ENCODE measurements at places on chromosomes 2 and 18.
A peak's percentile ranks its signal among the peaks of the same experiment; 100 is the strongest.

- no peak for DNase-seq
Observed at GRCh38 chr2:945104-945503, 5.5 kb upstream of the SNTG2 start.

DNA sequence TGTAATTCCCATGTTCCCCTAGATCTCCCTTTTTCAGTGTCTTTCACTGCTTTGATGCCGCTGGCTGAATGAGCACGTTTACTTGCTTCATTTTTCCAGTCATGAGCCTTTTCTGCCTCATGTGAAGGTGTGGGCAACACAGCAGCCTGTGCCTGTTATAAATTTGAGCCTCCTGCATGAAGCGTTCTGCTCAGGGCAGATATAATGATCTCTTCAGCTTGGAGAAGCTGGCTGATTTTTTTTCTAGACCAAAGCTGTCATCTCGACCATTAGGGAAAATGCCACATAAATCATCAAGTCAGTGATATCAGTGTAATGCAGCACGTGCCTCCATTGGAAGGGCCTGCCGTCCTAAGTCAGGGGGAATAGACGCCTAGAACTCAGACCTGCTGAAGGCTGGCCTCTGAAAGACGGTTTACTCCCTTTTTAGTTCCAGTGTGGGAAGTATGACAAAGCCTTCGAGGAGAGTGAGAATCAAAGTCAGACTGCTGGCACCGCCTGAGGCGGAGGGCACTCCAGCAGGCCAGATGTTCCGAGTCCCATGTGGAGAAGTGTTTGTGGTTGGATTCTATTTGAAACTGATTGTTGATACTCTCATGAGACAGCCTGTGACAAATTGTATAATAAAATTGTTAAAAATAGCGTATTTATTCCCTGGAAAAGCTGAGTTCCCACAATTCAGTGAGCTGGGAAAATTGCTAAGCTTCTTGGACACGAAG is 196.5 kb downstream of the MYO1B start:
- no peak for DNase-seq

- DNase-seq, result no peak
Observed at GRCh38 chr2:185952100-185952499, 213.5 kb downstream of the FSIP2 start.

GRCh38 chr2:201872591-201872990 is 66.3 kb downstream of the CDK15 start:
- no peak for DNase-seq

GRCh38 chr2:28280619-28281018 is 112.0 kb upstream of the FOSL2 start:
- DNase-seq, result no peak

DNA sequence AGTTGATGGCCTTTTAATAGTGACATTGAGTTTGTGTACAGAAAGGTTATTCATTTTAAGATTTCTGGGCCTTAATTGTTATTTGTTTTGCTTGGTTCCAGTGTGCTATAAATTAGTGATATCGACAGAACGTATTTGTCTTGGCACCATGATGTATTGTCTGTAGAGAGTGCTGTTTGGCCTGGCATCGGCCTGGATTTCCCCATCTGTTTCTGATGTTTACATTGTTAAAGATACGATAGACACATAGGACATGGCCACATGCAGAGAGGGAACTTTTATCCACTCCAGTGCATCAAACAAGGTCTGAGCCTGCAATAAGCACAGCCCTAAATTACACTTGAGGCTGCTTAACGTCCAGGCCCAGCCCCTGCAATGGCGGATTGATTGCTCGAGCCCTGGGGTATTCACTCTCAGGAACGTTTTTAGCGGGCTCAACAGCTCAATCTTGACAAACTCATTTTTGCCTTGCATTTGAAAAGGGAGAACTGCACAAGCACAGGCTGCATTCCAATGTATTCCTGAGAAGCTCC is 144.7 kb downstream of the SLC4A3 start:
- no peak for DNase-seq

DNA sequence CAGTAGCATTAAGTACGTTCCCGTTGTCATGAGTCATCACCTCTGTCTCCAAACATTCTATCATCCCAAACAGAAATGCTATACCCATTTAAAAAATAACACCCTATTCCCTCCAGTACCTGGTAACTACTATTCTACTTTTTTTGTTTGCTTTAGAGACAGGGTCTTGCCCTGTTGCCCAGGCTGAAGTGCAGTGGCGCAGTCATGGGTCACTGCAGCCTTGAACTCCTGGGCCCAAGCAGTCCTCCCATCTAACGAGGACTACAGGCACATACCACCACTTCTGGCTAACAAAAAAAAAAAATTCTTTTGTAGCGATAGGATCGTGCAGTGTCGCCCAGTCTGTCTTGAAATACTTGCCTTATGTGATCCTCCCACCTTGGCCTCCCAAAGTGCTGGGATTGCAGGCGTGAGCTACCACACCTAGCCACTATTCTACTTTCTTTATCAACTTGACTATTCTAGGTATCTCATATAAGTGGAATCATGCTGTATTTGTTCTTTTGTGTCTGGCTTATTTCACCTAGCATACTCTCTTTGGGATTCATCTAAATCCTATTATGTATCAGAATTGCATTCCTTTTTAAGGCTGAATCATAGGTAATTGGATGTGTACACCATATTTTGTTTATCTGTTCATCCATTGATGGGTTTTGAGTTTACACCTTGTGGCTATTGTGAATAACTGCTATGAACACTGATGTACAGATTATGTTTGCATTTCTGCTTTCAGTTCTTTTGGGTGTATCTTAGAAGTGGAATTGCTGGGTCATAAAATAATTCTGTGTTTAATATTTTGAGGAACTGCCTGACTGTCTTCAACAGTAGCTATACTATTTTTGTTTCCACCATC is 14.4 kb downstream of the ZCCHC2 start:
- DNase-seq, result no peak

- DNase-seq, result no peak
Observed at GRCh38 chr18:14942275-14942674, 194.3 kb downstream of the ANKRD30B start.

DNA sequence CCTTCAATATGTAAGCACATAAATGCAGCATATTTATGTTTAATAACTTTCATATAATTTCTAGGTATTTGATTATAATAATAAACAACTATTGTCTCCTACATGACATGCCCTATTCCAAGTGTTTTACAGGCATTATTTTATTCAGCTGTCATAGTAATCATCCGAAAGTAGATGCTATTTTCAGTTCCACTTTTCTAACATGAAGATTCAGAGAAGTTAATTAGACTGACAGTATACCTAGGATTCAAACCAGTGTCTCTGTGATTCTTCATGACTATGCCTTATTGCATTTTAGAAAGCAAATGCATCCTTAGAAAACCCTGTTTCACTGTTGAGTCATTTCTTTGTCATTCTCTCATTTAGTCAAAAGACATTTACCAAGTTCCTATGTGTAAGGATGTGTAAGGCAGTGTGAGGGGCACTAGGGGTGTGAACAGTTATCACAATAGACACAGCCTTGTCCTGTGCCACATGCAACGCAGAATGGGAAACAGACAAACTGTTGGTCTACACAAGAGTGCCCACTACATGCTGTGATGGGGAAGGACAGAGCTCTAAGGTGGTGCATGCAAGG is 79.8 kb downstream of the DTNA start:
- no peak for DNase-seq

DNA sequence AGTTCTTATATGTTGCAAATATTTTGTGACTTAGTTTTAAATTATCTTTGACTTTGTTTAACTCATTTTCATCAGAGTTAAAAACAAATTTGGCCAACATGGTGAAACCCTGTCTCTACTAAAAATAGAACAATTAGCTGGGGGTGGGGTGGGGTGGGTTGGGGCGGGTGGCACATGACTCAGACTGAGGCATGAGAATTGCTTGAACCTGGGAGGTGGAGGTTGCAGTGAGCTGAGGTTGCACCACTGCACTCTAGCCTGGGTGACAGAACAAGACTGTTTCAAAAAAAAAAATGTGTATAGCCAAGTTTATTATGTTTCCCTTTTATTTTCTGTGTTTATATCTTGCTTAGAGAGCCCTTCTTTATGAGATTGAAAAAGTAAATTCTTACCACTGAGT is 14.2 kb upstream of the LIPG start:
- DNase-seq, result no peak

DNA sequence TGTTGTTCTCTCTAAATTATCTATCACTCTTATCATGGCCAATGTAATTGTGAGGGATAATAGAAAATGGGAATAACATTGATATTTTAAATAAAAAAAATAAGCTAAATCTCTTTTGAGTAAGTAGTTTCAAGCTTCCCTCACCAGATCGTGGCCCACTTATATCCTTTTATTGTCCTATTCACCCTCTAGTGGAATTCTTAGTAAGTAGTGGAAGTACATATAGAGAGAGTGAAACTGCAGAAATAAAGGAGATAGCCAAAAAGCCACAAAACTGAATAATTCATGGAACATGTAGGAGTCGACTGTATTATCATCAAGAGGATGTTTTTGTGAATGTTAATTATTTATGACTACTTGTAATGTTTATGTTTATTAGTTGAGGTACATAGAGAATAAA is 66.1 kb upstream of the DTNA start:
- DNase-seq, result no peak

DNA sequence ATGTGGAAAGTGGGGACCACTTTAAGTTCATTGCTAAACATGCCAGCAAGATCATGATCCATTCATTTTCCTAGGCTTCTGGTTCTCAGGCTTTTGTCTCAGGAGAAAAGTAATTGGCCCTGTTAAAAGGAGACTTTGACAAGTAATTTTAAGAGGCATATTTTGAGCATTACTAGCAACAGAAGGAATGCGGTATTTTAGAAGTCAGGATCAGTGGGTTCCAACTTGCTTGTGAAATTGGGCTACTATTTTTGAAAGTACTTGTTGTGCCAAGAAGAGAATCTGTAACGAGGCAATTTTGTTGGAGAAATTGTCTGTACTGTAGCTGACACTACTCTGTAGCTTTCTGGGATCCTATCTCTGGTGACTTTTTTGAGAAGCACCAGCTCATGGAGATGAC is 59.4 kb downstream of the CERS6 start:
- DNase-seq, result no peak

- DNase-seq, result no peak
Observed at GRCh38 chr2:188787021-188787657, 187.0 kb upstream of the COL3A1 start.

DNA sequence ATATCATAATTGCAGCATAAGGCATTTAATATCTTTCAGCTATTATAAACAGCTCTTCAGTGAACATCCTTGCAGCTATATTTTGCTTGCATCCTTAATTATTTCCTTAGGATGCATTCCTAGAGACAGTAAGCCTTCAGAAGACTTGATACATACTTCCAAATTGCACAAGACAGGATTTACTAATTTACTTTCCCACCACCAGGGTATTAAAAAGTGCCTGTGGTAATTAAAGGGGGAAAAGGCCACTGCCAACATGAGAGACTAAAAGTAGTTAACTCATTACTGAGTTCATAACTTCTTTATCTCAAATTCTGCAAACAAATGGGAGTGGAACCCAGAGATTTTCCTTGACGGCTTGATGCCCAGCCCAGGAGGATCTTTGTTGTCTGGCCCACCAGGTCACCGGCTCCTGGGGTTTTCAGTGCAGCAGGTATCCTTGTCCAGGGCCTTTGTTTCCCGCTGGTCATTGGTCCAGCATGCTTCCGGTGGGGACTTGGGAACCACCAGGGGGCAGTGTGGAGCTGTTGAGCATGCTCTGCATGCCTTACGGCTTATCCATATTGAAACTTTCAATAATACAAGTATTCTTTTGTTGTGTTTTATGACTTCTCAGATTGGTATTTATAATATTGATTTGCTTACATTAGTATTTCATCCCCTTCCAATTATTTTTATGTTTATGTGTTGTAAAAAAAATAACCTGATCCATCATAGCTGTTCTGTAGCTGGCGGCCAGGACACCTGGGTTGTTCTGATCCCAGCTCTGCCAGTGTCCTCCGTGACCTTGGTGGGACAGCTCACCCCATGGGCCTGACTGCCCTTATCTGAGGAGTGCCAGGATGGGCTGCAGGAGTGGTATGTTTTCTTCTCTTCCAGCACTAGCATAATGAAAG is 61.4 kb downstream of the TGOLN2 start:
- peak; percentile 63 for DNase-seq

- DNase-seq, result no peak
Observed at GRCh38 chr2:151302879-151303278, 13.4 kb upstream of the NMI start.

- DNase-seq, result no peak
Observed at GRCh38 chr2:60872510-60872928, 8.9 kb upstream of the REL start.

DNA sequence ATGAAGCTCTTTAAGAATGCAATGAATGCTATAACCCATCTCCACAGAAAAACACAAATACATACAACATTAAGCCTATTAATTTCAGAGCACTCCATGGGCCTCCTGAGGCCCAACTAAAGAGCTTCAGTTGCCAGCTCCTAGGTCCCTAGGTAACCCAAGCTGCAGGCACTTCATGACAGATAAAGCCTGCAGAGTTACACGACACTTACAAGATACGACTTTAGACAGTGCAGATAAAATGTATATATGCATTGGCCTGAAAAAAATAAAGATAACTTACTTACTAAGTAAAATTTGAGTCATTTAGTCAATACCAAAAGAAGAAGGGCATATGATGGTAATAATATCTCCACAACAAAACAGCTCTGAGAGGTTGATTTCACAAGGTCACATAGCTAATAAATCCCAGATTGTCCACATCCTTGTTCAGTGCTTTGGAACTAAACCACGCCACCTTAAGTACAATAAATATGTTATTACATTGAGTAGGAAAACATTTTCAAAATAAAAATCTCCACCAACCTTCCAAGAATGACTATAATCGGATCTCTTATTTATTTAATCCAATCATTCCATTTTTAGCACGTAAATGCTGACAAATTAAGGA is 3.4 kb downstream of the MAP4K3 start:
- DNase-seq, result no peak

DNA sequence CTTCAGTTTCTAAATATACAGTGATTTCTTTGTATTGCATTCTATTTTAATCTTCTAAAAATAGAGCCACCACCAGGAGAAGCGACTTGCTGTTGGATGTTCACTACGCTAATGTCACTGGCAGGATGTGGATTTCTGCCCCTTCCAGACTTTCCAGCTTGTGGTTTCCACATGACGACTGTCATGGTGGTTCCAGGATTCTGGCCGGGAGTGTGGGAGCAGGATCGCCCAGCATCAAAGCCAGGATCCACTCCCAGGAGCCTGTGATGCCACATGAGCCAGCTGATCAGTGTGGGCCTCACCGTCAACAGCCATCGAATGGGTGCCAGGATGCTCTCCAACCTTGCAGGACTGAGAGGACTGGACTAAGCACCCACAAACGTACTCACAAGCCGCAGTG is 148.8 kb downstream of the HDAC4 start:
- DNase-seq, result no peak

DNA sequence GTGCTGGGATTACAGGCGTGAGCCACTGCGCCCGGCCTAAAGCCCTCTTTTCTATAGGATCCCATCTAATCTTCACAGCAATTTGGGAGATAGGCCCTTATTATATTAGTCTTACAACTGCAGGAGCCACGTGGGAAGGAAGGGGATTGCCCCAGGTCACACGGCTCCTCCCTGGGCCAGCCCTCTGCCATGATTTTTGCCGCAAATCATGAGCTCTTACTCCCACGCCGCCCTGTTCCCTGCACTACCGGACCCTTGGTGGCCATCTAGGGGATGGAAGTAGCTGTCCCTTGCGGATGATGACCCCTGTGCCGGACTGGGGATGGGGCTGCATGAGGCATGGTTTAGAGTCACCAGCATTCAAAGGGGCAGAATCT is 28.4 kb upstream of the PTMA start:
- no peak for DNase-seq

- no peak for DNase-seq
Observed at GRCh38 chr2:32284321-32284720, 6.6 kb downstream of the YIPF4 start.

GRCh38 chr2:151299920-151300539 is 10.6 kb upstream of the NMI start:
- DNase-seq, result no peak

- no peak for DNase-seq
Observed at GRCh38 chr2:188333751-188334524, 42.3 kb downstream of the GULP1 start.
